Stimulated activated effector memory CD8-positive, alpha-beta T cell treated with anti-CD3 and anti-CD28 coated beads, Interleukin-12 subunit alpha, Interleukin-12 subunit beta, amount 100 ng/mL, for 72 hours (primary cell): ENCODE measurements at places on chromosomes 1 and 21.

DNA sequence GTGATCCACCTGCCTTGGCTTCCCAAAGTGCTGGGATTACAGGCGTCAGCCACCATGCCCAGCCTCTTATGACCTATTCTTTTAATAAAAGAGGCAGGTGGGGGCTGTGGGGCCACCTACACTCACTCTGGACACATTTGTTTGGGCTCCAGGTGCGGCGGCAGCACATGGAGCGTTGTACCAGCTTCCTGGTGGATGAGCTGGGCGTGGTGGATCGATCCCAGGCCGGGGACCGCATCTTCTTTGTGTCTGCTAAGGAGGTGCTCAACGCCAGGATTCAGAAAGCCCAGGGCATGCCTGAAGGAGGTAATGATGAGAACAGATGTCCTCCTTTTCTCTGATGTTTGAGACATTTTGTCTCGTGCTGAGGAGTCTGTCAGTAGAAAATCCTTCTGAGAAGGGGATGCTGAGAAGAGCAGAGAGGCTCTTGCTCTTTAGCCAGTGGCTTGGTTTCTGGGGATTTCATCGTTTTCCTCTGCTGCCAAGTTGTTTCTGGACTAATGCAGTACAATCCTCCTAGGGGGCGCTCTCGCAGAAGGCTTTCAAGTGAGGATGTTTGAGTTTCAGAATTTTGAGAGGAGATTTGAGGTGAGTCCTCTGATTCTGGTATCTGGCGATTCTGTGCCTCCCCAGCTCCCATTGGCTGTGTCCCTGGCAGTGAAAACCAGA is 17.9 kb upstream of the MIIP start:
- DNase-seq, result peak; percentile 35

GRCh38 chr1:200979574-200980451 is 43.7 kb downstream of the KIF21B start:
- DNase-seq, result peak; percentile 82

DNA sequence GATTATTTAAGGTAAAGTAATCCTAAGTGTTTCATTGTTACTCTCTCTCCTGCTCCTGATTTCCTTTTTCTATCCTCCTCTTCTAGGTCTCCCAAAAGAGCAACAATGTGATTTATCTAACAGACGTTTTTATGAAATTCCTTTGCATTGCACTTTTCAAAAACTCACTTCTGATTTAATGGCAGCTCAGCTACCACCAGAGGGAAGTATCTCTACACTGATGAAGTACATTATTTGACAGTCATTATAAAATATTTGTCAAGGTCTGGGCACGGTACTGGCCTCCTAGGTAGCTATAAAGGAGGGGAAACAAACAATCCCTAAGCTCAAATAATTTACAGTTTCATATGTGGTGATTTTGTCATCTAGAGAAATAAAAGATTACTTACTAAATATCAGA is 15.6 kb downstream of the TMPRSS15 start:
- DNase-seq, result no peak

GRCh38 chr1:184199438-184200085 is 148.0 kb downstream of the TSEN15 start:
- no peak for DNase-seq

- no peak for DNase-seq
Measured at GRCh38 chr1:28578696-28579218, 13.3 kb upstream of the RAB42 start.

DNA sequence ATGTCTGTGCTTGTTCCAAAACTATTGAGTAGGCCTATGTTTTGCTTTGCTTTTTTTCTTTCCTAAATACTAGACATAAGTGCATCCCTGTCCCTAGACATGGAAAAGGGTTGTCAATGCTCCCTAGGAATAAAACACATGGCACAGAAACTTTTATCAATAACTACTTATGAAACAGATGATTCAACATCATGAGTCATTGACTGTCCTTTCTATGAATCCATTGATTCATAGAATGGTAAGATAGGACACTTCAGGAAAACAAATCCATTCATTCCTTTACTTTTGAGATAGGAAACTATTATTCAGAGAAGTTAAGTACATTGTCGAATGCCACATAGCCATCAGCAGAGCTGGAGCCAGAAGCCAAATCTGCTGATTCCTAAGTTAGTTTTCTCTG is 147.5 kb downstream of the TSEN15 start:
- DNase-seq, result no peak

- no peak for DNase-seq
Measured at GRCh38 chr1:11143907-11144306, 44.2 kb upstream of the EXOSC10 start.

GRCh38 chr1:177017287-177017852 is 147.1 kb downstream of the ASTN1 start:
- no peak for DNase-seq

GRCh38 chr1:207054491-207054890 is 1.4 kb downstream of the PFKFB2 start:
- no peak for DNase-seq

DNA sequence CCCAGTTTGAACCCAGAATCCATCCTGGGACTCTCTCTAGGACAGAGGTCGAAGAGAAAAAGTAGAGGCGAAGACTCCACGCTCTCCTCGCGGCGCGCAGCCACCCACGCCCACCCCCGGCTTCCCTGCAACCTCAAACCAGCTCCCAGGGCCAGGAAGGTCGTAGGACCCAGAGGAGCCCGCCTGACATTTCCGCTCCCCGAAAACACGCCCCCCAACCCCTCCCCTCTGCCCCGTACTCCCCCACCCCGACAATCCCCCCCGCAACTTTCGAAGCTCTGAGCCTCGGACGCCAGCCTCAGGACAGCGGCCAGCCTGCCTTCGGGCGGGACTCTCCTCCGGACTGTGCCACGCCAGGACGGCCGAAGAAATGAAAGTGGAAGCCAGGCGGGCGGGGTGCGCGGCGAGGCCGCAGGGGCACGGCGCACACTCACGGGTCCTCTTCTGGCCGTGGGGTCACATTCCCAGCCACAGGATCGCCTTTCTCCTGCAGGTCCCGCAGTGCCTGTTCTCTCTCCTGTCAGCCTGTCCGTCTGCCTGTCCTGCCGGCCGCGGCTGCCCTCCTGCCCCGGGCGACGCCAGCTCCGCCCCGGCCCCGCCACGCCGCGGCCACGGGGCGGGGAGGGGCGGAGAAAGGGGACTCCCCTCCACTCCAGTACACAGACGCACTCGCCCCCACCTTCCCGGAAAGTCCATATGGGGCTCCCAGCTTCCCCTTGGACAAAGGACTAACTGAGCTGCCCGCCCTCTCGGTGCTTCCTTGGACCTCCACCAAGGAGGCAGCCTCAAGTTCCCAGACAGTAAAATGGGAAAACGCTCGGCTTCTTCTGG is at the start of gene MOB3C:
Gene MOB3C (minus strand): TSS at position 535 of the 831 bp plus-strand sequence. CDS start 3,490 bp downstream, outside the sequence.
- peak; percentile 45 for DNase-seq

DNA sequence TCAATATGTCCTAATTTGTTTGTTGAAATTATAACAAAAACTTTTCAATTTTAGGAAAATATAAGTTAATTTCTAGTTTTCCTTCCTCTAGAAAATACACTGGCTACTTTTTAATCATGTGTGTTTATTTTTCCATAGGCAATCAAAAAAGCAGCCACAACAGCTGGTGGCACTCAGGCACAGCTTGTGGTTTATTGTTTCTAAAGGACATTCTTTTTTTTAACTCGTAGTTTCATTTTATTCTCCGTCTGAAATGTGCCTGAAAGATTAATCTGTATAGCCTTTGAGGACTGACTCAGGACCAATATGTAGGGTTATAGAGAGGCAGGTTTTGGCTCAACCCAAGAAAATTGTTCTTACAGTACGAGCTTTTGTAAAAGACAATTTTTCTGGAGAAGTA is 20.7 kb upstream of the STX12 start:
- DNase-seq, result no peak

DNA sequence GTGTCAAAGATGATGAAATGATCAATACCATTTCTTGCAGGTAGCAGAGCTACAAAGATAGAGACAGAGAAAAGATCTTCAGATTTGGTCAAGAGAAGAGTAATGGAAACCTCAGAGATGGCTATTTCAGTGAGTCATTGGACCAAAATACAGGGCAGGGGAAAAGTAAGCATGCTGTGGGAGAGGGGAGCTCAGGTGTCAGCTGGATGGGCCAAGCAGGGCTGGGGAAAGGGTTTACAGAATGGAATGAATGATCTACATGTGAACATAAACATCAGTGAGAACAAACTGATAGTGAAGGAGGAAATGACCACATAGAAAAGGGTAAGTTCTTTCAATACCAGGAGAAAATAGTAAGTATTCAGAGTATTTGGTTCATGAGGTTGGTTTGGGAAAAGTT is 61.4 kb upstream of the CNN3 start:
- no peak for DNase-seq

- peak; percentile 40 for DNase-seq
Measured at GRCh38 chr1:25520446-25521061, 22.9 kb upstream of the LDLRAP1 start.

- DNase-seq, result peak; percentile 10
Measured at GRCh38 chr1:175317309-175317708, 124.7 kb upstream of the KIAA0040 start.

DNA sequence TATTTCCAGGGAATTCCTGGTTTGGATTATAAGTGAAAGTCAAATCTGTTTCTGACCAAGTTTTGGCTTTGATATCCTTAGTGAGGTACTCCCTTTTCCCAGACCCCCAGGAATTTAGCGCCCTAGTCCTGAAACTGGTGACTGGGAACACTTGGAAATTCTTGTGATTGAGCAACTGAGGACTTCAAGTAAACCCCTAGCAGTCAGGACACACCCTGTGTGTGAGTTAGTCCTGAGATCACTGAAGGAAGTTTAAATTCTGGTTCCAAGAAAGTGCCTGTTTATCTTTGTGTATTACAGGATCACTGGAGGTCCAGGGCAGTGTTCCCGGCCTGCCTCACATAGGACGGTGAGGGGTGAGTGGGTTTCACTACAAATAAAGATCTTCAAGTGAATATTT is 95.1 kb upstream of the F3 start:
- DNase-seq, result no peak

DNA sequence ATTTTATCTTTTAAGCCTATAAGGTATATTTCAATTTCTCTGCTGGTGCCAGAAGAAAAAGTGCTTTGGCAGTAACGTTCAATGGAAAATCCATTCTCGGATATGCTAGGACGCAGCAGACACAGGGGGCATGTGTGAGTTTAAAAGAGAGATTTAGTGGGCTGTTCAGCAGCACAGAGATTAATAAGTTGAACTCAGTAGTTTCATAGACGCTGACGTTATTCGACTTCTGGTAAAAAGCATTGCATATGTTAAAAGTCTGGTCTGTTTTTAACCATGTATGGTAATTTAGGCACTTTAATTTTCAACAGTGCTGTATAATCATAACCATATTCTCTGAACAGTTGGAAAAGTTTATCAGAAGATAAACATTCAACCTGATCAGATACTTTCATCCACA is 99.6 kb downstream of the ATP6V1G3 start:
- no peak for DNase-seq

DNA sequence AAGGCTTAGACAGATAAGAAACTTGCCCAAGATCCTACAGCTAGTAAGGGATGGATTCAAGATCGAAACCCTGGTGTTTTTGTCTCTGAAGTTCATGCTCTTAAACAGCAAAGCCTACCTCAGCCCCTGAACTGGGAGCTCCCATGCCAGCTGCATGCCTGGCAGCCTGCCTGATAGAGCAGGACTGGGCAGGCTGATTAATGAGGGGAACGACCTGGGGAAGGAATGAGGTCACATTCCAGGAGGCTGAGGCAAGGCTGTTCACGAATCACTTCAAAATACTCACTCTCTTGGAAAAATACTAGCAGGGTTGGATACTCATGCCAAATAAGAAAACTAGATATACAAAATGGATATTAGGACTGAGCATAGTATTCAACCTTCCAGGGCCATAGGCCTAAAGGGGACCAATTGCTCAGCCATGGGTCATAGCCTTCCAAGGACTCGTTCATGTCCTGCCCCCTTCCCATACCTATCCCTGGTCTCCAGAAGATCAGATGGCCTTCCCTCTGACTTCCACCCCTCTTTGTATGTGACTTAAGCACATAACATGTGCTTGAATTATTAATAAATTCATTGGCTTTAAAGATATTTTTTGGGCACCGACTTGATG is 15.6 kb upstream of the TACSTD2 start:
- no peak for DNase-seq

DNA sequence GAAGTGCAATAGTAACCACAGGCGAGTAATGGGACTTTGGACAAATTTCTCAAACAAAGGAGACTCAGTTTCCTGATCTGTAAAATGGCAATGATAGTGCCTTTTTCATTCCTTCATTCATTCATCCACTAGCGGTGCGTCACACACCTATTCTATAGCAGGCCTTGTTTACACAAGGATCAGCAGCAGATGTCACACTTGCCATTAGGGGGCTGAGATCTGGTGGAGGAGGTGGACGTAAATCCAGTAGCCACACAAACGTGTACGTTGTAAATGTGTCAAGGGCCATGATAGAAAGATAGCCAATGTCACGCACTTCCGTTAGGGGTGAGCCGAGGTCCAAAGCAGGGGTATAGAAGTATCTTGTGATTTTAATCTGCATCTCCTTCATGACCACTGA is 34.2 kb downstream of the SERINC2 start:
- no peak for DNase-seq

GRCh38 chr1:53641481-53642214 is 97.3 kb downstream of the GLIS1 start:
- no peak for DNase-seq

DNA sequence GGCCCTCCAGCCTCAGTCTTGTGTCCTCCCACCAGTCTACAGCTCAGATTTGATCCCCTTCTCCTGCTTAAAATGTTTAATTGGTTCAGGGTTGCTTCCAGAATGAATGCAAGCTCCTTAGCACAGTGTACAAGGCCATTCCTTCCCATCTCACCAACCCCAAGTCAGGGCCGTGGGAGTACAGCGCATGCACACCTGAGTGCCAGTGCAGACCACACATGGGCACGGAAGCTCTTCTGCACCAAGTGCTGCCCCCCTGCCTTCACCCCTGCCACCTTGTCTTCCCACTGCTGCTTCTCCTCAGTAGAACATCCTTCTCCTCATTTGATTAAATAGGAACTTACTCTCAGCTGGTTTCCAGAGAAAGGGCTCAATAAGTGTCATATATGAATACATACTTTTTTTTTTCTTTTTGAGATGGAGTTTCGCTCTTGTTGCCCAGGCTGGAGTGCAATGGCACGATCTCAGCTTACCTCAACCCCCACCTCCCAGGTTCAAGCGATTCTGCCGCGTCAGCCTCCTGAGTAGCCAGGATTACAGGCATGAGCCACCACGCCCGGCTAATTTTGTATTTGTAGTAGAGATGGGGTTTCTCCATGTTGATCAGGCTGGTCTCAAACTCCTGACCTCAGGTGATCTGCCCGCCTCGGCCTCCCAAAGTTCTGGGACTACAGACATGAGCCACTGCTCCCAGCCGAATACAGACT is 9.3 kb downstream of the PMF1 start:
- no peak for DNase-seq

DNA sequence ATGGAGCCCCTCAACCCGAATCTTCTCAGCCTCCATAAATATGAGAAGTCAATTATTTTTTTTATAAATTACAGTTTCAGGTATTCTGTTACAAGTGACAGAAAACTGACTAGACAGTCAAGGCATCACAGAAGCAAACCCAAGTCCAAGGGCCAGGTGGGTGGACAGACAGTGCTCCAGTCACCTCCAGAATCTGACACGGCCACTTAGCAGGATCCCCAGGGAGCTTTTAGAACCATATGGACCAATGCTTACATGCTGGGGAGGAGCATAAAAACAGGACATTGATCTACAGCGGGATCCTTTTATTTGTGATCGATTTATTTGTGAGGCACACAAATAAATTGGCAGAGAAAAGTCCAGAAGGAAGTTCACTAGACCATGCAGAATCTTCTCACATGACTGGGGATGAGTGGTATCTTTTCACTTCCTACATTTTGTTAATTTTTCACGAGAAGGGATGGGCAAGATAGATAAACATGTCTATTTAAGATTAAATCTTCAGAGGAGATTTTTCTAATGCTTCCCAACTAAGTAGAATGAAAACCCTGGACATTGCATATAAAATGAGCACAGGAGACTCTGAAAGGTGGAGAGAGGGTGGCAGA is 15.0 kb downstream of the ZNF496 start:
- no peak for DNase-seq
